Left ventricle myocardium superior (tissue), 1 donor: ENCODE measurements at places on chromosomes 5 and 9.

- DNase-seq: no peak
Measured at GRCh38 chr9:136055715-136056545, 39.2 kb downstream of the NACC2 start.

GRCh38 chr5:159884917-159885620, 31.2 kb upstream of the ADRA1B start:
- DNase-seq: no peak

- no peak for DNase-seq
Measured at GRCh38 chr9:15370466-15371447, 51.9 kb upstream of the SNAPC3 start.

DNA sequence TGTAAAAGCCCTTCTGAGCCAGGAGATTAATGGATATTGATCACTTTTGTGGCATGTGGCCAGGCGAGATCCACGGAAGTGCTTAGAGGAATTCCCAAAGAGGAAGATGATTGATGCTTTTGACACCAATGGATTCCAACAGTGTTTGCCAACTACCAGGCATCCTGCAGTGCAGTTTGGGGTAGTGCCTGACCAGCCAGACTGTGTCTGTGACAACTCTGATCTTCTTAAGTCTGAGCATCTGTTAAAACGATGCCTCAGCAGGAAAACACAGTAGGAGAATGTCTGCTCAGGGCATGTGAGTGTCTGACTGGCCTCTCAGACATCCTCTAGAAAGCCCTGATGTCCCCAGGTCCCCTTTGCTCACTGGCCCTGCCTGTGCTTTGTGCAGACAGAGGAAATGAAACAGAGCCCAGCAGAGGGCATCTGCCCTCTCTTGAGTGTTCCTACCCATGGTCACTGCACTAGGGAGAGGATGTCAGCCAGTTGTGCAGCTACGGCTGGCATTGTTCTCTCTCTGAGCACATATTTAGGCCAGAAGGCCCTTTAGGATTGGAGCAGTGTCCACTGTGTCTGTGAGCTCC, 57.0 kb downstream of the TRPC7 start:
- DNase-seq: no peak

DNA sequence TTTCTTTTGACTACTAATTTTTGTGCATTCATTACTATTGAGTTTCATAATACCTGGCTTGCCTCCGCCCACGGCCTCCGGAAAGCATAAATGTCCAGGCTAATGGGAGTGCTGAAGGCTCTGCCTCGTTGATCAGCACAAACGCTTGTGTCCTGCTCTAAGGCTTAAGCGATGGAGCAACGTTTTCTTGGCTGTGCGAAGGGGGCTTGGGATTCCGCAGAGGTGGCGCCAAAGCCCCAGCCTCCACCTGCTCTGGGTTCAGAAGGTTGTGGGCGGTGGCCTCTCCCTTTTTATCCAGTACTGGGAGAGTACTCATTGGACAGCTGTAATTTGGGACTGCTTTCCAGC, 19.7 kb downstream of the ANXA2R start:
- DNase-seq: no peak

DNA sequence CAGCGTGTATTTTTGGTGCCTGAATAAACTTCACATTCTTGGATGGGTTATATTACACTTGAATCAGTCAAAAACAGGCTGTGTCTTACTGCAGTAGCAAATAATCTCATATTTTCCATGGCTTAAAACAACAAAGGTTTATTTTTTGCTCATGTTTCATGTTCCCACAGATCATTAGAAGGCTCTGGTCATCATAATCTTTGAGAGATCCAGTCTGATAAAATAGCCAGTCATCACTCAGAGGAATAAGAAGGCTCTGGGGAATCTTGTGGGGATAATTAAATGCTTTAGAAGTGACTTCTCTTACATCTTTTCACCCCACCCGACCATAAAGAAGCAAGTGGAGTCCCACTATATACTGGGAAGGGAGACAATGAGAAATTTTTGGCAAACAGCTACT, 417.7 kb downstream of the PSAT1 start:
- DNase-seq: no peak
